GM23248 (cell line): ENCODE measurements at places on chromosomes 12 and 14. TPM values are rescaled to one million over a fixed set of nuclear protein-coding genes. Genes with fewer than 3 reads are reported as not detected.

DNA sequence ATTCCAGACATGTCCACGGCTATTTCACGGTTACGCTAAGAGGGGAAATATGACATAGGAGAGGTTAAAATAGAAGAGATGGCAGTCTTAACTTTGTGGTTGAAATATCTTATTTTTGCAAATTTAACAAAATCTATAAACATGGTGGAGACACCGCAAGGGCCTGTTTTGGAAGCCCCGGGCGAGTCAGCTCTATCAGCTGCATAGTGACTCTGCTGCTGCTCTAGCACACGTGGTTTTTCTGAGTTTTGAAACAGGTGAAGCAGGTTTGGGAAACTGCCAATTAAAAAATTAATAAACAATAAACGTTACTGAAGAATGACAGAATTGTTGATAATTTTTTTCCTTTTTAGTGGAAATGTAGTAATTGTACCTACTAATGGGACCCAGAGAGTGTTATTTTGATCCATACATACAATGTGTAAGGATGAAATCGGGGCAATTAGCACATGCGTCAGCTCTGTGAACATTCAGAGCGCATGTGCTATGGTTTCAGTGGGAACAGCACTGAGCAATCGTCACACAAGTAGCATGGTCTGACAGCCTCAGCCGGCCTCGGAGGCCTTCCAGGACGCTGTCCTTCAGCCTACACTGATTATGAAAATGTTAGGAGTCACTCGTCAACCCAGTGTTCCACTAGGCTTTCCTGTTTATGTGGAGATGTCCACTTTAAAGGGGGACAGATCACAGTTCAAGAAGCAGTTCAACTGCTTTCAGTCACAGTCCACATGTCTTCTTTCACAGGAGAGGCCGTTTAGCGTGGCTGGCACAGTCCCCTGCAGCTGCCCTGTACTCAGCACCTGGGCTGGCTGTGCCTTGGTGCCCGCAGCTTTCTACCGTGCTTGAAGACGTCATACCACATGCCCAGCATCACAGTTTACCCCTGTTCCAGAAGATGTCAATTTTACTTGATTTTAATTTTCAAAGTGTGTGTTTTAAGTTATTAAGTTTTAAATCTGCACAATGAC, 51.8 kb downstream of the MOK start:
- no peaks in the 10 kb centered on the region for H3K27me3 ChIP-seq
- H3K4me1 ChIP-seq, result peaks cover 12% of the 10 kb centered on the region
- no peaks in the 10 kb centered on the region for H3K36me3 ChIP-seq

DNA sequence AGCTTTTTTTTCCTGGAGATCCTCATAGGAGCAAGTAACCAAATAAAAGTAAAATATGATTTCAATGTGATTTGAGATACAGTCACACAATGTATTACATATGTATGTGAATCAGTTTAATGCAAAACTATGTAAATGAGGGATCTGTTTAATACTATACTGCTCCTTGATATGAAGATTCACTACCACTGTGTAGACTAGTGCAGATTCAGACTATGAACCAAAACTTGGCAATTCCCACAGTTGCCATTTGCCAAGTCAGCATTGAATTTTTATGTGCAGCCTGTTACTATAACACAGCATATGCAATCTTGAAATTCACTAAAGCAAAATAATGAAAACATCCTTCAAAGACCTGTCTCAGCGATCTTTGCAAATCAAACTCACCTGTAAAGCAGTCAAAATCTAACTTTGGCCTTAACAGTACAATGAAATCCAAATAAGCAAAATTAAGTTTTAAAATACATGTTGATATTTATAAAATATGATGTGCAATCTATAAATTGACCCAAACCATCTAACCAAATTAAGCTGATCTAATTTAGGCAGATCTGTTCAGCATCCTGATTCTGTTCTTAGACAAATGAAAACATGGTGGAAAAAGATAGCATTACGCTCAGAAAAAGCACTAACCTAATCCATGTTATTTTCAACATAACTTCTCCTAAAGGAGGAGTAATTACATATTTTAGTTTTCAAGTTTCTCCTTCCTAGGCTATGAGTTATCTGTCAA, 25.5 kb upstream of the LMNTD1 start:
- no peaks in the 10 kb centered on the region for H3K4me1 ChIP-seq
- no peak overlapping the region for H3K27ac ChIP-seq
- H3K4me3 ChIP-seq, result no peak overlapping the region
- H3K36me3 ChIP-seq, result no peaks in the 10 kb centered on the region
- DNase-seq, result no peak

DNA sequence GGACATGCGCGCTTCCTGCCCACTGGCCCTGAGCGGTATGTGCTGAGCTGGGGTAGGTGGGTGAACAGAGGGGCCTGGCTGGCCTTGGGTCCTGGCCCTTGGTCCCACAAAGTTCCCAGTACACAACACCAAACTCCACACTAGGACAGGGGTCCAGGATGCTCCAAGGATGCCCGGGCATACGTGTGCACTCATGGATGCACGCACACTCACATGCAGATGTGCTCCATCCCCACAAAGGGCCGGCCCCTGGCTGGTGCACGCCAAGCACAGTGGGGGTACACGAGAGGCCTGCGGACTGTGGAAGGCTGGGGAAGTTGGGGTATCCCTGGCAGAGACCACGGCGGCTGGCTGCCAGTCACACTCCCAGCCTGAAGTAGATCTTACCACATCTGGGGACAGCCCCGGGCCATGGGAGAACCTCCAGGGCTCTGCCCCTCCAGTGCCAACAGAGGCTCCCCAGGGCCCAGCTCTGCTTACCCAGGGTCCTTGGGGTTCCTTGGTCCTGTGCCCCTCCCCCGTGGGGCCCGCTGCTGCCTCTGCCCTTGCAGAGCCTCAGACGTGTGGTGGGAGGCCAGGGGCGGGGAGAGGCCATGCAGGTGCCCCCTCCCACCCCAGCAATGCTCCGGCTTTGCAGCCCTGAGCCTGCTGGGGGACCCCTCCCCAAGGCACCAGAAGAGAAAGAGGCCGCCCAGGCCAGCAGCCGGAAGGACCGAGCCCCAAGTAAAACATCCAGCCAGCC, 24.0 kb upstream of the NUDT14 start:
- no peak for DNase-seq
- no peaks in the 10 kb centered on the region for H3K4me1 ChIP-seq
- no peaks in the 10 kb centered on the region for H3K27me3 ChIP-seq
- no peaks in the 10 kb centered on the region for H3K36me3 ChIP-seq
- no peak overlapping the region for H3K4me3 ChIP-seq
- no peak overlapping the region for H3K27ac ChIP-seq

DNA sequence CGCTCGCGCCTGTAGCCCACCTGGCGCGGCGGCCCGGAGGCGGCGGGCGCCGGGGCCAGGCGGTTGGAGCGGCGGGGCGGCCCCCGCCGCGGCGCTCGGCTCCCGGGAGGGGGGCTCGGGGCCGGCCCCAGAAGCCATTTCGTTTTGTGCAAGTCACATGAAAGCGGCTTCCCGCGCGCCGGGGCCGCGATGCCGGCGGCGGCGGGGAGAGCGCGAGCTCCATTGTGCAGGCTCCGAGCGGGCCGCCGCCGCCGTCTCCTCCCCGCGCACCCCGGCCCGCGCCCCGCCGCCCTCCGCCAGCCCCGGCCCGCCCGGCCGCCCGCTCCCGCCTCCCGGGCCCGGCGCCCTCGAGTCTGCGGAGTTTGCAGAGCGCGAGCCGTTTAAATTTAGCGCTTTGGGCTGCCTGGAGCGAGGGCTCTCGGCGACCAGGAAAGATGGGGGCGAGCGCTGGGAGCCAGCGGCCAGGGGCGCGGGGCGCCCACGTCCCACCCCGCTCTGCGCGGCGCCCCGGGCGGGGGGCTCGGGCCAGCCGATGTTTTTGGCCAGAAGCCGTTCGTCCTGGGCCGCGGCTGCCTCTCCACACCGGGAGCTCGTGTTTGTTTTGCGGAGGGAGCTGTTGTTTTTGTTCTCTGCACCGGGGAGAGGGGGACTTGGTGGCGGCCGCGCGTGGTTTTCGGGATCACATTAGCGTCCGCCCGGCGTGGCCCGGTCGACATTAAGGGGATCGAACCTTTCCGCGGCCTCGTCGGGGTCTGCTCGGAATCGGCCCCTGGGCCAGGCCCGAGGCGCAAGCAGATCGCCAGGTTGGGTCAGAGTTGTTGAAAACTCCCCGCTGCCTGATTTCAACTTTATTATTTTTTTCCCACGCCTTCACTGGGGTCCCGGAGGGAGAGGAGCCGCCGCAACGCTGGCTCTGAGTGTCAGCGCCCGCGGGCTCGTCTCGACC, 982 bp downstream of the BCL7A start:
- peak overlapping the region; percentile 60 for H3K27ac ChIP-seq
- H3K4me1 ChIP-seq, result 0 out of 2 replicates have a peak, but pooled peaks cover 5% of the 10 kb centered on the region
- H3K36me3 ChIP-seq, result no peaks in the 10 kb centered on the region
- DNase-seq, result peak; percentile 62

DNA sequence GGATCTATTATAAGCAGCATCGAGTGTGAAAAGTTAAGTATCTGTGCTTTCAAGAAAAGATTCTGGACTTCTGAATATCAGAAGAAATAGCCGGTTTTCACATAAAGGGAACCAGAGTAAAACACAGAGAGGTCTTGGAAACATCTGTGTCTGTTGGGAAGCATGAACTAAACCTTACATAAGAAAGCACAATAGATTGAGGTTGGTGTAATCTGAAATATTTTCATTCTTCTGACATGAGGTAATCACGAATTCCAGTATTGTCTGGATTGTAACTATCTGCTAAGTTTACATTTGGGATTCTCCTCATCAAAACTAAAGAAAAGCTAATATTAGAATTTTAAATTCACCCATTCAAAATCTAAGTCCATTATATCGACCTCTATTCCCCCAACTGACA, 161.3 kb downstream of the CPNE8 start:
- no peaks in the 10 kb centered on the region for H3K36me3 ChIP-seq
- peak; percentile 40 for DNase-seq
- no peaks in the 10 kb centered on the region for H3K27me3 ChIP-seq
- no peak overlapping the region for H3K27ac ChIP-seq
- no peak overlapping the region for H3K4me3 ChIP-seq
- peaks cover 10% of the 10 kb centered on the region; the same call in 1 of the 2 replicates for H3K4me1 ChIP-seq

GRCh38 chr12:30533558-30534265, 162.0 kb downstream of the IPO8 start:
- no peaks in the 10 kb centered on the region for H3K4me1 ChIP-seq
- no peak overlapping the region for H3K27ac ChIP-seq
- no peak overlapping the region for H3K4me3 ChIP-seq
- H3K36me3 ChIP-seq, result no peaks in the 10 kb centered on the region

DNA sequence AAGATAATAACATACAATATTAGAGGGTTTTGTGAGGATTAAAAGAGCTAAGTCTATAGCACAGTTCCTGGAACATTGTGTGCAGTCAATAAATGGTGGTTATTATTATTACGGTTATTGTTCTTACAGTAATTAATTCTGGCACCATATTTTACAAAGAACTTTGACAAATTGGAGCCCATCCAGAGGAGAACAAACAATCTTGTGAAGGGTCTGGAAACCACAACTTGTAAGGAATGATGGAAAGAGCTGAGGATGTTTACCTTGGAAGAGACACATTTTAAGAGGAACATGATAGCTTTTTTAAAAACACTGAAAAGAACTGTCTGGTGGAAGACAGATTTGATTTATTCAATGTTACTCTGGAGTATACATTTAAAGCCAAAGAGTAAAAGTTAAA, 150.5 kb upstream of the KRR1 start:
- no peaks in the 10 kb centered on the region for H3K36me3 ChIP-seq
- H3K4me1 ChIP-seq, result peaks cover 67% of the 10 kb centered on the region
- no peak overlapping the region for H3K27ac ChIP-seq
- H3K27me3 ChIP-seq, result no peaks in the 10 kb centered on the region

DNA sequence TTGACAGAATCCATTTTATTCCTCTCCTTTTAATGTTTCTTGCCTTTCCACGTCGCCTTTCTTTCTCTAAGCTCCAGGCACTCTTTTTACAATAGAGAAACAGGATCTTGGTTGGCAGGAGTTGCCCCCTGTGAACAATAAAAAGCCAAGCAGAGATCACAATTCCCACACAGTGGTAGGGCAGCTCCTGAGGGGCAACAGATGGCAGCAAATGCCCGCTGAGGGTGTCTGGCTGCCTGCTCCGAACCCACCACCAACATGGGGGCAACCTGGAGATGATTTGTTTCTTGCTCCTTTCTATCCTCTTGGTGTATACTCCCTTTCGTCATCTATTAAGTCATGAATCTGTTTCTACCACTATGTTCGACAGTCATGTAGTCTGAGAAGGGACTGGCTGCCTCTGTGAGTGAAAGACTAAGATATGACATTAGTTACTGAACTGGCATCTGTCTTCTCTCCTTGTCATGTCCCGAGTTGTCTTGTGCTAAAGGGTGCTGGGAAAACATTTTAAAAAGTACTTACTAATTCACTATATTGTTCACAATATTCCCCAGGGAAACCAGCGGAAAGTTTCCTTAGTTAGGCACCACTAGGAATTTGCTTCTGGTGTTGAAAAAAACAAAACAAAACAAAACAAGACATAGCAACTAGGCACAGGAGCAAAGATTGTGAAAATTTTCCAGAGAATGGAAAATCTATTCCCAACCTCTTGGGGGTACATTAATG, 170.1 kb downstream of the STXBP6 start:
- peak; percentile 36 for DNase-seq
- peaks cover 40% of the 10 kb centered on the region for H3K4me1 ChIP-seq
- no peak overlapping the region for H3K4me3 ChIP-seq
- no peaks in the 10 kb centered on the region for H3K27me3 ChIP-seq
- no peaks in the 10 kb centered on the region for H3K36me3 ChIP-seq

GRCh38 chr12:93223440-93224426, 154.0 kb upstream of the NUDT4 start:
- H3K27me3 ChIP-seq, result no peaks in the 10 kb centered on the region
- H3K27ac ChIP-seq, result no peak overlapping the region
- H3K4me1 ChIP-seq, result 0 out of 2 replicates have a peak, but pooled peaks cover 3% of the 10 kb centered on the region
- peak; percentile 62 for DNase-seq
- no peak overlapping the region for H3K4me3 ChIP-seq

GRCh38 chr14:105483300-105484068, 3.2 kb upstream of the CRIP1 start:
- peaks cover 18% of the 10 kb centered on the region for H3K4me1 ChIP-seq
- no peak overlapping the region for H3K4me3 ChIP-seq
- H3K27me3 ChIP-seq, result peaks cover 17% of the 10 kb centered on the region
- no peak for DNase-seq
- no peaks in the 10 kb centered on the region for H3K36me3 ChIP-seq

DNA sequence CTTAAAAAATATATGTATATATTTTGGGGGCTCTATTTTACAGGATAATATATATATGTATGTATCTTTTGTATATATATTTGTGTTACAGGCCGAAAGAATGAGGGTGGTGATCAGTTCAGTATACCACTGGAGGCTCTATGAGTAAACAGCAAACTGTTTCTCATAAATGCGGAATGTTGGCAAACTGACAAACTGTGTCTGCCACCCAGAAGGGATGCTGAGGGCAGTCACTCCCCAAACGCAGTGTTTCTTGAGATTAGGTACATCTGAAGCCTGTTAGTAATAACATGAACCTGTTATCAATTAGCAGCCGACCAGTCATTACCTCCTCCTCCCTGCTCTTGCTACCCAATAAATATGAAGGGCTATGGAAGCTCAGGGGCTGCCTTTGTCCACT, 20.8 kb downstream of the TNFAIP2 start:
- H3K4me3 ChIP-seq, result no peak overlapping the region
- H3K36me3 ChIP-seq, result no peaks in the 10 kb centered on the region
- H3K27me3 ChIP-seq, result no peaks in the 10 kb centered on the region
- H3K27ac ChIP-seq, result peak overlapping the region; percentile 75
- H3K4me1 ChIP-seq, result peaks cover 15% of the 10 kb centered on the region
- peak; percentile 89 for DNase-seq

The LRRC10 gene
- not detected in 2 replicates for total RNA-seq

The FGF6 gene
- total RNA-seq, result not detected in 2 replicates

The NTS gene
- not detected in 2 replicates for total RNA-seq
